ENCODE measurements at places on chromosomes 6 and 20. TPM values are rescaled to one million over a fixed set of nuclear protein-coding genes. Genes with fewer than 3 reads are reported as not detected.
A peak's percentile ranks its signal among the peaks of the same experiment; 100 is the strongest.

GRCh38 chr6:108714101-108714765, 134.0 kb upstream of the ARMC2 start:
- H3K27ac ChIP-seq = no peak overlapping the region
- H3K27me3 ChIP-seq = no peaks in the 10 kb centered on the region
- H3K36me3 ChIP-seq = no peaks in the 10 kb centered on the region
- H3K4me1 ChIP-seq = peaks cover 7% of the 10 kb centered on the region
- peak; percentile 56 for DNase-seq

DNA sequence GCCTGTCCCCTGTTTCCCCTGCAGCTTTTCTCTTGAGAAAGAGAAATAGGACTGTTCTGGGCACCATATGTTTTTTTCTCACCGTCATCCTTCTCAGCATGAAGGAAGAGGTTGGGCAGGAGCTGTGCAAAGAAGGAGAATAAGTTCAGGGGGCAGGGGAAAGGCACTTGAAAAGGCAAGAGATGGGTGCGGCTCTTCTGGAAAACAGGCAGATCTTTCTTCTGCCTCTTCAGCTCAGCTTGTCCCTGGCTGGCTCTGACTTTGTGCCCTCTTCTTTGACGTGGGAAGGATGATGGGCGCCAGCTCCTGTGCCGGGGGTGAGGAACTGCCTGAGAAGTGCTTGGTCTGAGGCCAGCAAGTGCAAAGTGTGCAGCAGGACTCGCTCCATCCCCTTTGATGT, 206.5 kb downstream of the DOK5 start:
- no peaks in the 10 kb centered on the region for H3K4me1 ChIP-seq
- H3K4me3 ChIP-seq = no peak overlapping the region
- H3K27ac ChIP-seq = no peak overlapping the region
- DNase-seq = no peak
- no peaks in the 10 kb centered on the region for H3K27me3 ChIP-seq
- no peaks in the 10 kb centered on the region for H3K36me3 ChIP-seq

GRCh38 chr20:57564180-57564802, 3.4 kb downstream of the PCK1 start:
- DNase-seq = no peak
- no peaks in the 10 kb centered on the region for H3K4me1 ChIP-seq
- H3K27me3 ChIP-seq = no peaks in the 10 kb centered on the region
- no peak overlapping the region for H3K4me3 ChIP-seq

- H3K27me3 ChIP-seq = no peaks in the 10 kb centered on the region
- H3K27ac ChIP-seq = no peak overlapping the region
- no peaks in the 10 kb centered on the region for H3K36me3 ChIP-seq
- no peak for DNase-seq
These were observed 124.7 kb upstream of the SASH1 start for GRCh38 chr6:148217921-148218320.

The SLPI gene
- not detected for polyA plus RNA-seq
